Progenitor cell of endocrine pancreas (in vitro differentiated cells): ENCODE measurements at places on chromosomes 1 and 21. TPM values are rescaled to one million over a fixed set of nuclear protein-coding genes. Genes with fewer than 3 reads are reported as not detected.

Gene SETDB1
- 110 TPM in 2 replicates for total RNA-seq

Gene IL22RA1
- total RNA-seq = 0.13 and 0.26 TPM in 2 replicates

Gene RIMS3
- 7.0 and 7.2 TPM in 2 replicates for total RNA-seq

Gene OR2M2
- total RNA-seq = not detected in 2 replicates

Gene CD84
- not detected in 2 replicates for total RNA-seq

Gene CCDC30
- 17.3 and 23.6 TPM in 2 replicates for total RNA-seq

Gene DNALI1
- 72.1 and 75.4 TPM in 2 replicates for total RNA-seq

Gene FHAD1
- total RNA-seq = 5.0 and 5.3 TPM in 2 replicates

Gene CRABP2
- total RNA-seq = 70.4 and 125 TPM in 2 replicates

Gene SPRR2A
- not detected in 2 replicates for total RNA-seq

Gene LTN1
- 27.0 and 29.2 TPM in 2 replicates for total RNA-seq

Gene EDARADD
- total RNA-seq = 12.3 and 13.5 TPM in 2 replicates

Gene SH3BGR
- 2.2 and 2.7 TPM in 2 replicates for total RNA-seq

Gene CYP4Z1
- not detected in 2 replicates for total RNA-seq

Gene LCE2C
- not detected in 2 replicates for total RNA-seq

Gene FMO5
- total RNA-seq = 4.2 and 5.0 TPM in 2 replicates

Gene OR2T2
- total RNA-seq = not detected in 2 replicates

Gene TTC24
- total RNA-seq = not detected in 2 replicates

Gene CELA3A
- total RNA-seq = 1.5 and 3.1 TPM in 2 replicates

Gene SUCO
- total RNA-seq = 57.1 and 58.0 TPM in 2 replicates

Gene RHCE
- total RNA-seq = not detected in 2 replicates

GRCh38 chr1:162405800-162406199 is 6.1 kb downstream of the SH2D1B start:
- DNase-seq = no peak

GRCh38 chr1:238999944-239000343 is 386.4 kb upstream of the CHRM3 start:
- DNase-seq = no peak

- DNase-seq = no peak
Measured at GRCh38 chr1:53648516-53648915, 90.4 kb downstream of the GLIS1 start.

- no peak for DNase-seq
Measured at GRCh38 chr1:172726740-172727139, 67.8 kb downstream of the FASLG start.

DNA sequence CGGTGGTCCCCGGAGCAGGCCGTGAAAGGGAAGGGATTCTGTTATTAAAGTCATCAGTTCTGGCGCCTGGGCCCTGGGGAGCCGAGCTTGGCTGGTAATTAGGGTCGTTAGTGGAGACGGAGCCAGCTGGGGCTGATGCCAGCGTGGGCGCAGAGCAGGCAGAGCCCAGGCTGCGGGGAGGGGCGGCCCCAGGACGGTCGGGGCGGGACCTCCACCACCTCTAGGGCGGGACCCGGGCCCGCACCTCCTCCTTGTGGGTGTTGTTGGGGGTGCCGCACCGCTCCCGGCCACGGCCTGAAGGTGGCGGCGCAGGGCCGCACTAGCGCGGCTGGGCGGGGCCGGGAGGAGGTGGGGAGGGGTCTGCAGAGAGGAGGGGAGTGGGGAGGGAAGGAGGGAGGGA is 470.6 kb downstream of the PTPRU start:
- peak; percentile 52 for DNase-seq

GRCh38 chr1:29083317-29084195 is 40.1 kb downstream of the TMEM200B start:
- DNase-seq = no peak

GRCh38 chr1:153771261-153771660 is 3.9 kb upstream of the SLC27A3 start:
- no peak for DNase-seq

- no peak for DNase-seq
Measured at GRCh38 chr1:182087304-182087703, 25.8 kb upstream of the ZNF648 start.

DNA sequence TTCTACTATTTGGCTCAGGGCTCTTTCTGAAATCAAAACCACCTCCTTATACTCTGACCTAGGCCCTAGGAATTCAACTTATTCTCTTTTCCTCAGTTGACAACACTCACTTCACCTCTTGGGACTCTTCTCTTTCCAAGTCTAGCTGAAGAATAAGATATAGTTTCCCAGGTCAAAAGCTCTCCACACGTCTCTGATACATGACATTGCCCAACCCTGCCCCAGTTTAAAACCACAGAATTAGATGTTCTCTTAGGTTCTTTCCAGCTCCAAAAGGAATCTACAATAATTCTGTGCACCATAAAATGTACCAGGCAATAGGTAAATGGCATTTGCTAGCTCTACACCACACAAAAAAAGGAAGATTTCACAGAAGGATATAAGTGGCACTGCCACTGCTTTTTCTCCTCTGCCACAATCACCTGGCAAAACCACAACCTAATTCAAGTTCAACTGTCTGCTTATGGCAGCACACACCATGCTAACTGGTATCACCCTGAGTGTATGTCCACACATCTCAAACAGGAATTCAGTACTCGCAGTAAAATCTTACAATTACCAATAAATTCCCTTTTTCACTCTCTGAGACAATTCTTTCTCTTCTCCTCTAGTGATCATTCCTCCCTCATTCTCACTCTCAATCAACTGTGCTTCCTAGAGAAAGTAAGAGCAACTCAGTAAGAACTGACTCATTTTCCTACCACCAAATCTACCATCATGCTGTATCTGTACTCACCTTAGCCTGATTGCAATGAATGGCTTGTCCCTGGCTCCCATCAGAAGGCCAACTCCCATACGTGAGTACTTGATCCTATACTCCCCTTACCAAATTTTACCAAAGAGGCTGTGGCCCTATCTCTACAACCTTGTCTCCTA is 27.3 kb downstream of the ZBTB8OS start:
- no peak for DNase-seq

GRCh38 chr1:155108296-155108695 is 19.4 kb upstream of the EFNA1 start:
- no peak for DNase-seq

DNA sequence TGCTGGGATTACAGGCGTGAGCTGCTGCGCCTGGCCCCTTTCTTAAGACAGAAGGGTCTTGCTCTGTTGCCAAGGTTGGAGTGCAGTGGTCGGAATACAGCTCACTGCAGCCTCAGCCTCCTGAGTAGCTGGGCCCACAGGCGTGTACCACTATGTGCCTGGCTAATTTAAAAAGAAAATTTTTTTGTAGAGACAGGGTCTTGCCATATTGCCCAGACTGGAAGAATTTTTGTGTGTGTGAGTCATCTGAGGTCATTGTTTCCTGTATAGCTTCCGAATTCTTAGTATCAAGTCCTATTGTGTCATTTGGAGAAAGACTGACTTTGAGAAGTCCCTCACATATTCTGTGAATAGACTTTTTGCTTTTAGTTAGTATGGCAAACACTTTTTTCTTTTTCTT is 4.7 kb downstream of the SZRD1 start:
- no peak for DNase-seq

GRCh38 chr1:205313563-205314308 is 7.8 kb downstream of the NUAK2 start:
- peak; percentile 28 for DNase-seq

DNA sequence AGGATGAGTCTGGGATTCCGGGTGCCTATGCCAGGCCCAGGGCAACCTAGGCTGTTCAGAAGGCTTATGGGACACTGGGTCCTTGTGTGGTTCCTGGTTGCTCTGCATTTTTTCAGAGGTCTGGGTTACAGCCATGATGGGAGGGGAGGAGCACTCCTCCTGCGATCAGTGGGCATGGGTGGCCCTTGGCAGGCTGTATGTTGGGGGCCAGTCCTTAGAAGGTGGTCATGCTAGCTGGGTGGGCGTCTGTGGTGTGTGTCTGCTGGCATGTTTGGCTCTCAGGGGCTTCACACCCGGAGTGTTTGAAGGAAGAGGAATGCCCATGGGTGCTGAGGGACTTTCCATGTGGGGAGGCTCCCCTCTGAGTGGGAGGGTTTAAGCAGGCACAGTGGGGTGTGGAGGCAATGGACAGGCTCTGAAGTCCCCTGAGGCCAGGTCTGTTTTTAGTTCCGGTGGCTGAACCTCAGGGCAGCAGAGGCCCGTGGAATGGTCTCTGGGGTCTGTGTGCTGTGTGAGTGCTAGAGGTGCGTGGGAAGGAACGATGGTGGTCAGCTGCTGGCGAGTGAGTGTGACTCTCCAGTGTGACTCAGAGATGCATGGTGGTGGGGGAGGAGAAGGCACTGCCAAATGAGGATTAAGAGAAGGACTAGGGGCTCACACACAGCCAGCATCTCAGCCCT is 25.3 kb downstream of the CACNA1E start:
- no peak for DNase-seq

GRCh38 chr1:8651236-8651890 is 166.1 kb downstream of the RERE start:
- no peak for DNase-seq

DNA sequence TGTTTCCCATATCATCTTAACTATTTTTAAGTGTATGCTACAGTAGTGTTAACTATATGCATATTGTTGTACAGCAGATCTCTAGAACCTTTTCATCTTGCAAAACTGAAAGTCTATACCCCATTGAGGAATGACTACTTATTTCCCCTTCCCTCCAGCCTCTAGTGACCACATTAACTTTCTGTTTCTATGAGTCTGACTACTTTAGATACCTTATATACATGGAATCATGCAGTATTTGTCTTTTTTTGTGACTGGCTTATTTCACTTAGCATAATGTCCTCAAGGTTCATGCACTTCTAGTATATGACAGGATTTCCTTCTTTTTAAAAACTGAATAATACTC is 96.5 kb upstream of the BTG3 start:
- no peak for DNase-seq

DNA sequence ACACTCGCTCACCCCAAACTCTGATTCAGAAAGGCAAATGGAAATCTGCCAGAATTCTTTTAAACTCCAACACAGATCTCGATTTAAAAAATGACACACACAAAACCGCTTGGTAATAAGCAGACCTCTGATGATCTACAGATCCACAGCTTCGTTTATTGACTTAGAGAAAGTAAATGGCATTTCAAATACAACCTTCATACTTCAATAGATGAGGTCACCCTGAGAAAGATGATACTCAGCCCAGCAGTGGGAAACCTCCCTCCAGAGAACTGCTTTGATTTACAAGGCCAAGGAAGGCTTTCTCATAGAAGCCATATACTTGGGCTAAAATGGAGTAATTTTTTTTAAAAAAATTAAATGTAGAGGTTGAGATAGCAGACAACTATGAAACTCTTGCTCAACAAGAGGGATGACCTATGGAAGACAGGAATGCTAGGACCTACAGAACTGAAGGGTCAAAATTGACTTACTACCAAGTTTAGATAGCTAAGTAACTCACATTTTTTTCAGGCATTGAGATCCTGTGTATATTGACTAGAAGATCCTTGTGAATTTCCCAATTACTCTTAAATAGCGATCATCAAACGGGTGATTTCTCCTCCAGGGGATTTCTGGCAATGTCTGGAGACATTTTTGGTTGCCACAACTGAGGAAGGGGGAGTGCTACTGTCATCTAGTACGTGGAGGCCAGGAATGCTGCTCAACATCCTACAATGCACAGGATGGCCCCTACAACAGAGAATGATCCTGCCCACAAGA is 143.9 kb downstream of the CLIC6 start:
- DNase-seq = no peak

DNA sequence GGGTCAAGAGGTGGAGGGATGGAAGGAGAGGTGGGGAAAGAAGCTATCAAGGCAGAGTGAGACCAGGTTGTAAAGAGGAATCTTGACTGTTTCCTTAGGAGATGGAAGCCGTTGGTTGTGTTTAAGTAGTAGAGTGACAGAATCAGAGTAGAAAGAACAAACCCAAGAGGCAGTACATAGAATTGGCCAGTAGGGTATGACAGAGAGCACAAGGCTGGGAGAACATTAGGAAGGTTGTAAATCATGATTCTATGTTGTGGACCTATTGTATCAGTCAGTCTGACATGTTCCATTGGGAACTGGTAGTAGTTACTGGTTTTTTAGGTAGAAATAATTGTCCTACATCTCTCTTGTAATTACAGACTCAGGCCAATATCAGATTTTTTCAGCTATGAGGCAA is 486.9 kb upstream of the USP24 start:
- no peak for DNase-seq

GRCh38 chr1:240878631-240879030 is 266.7 kb upstream of the GREM2 start:
- DNase-seq = no peak

GRCh38 chr1:67614511-67614934 is 70.5 kb upstream of the GADD45A start:
- DNase-seq = no peak

GRCh38 chr1:41837691-41838090 is 81.0 kb downstream of the HIVEP3 start:
- no peak for DNase-seq

DNA sequence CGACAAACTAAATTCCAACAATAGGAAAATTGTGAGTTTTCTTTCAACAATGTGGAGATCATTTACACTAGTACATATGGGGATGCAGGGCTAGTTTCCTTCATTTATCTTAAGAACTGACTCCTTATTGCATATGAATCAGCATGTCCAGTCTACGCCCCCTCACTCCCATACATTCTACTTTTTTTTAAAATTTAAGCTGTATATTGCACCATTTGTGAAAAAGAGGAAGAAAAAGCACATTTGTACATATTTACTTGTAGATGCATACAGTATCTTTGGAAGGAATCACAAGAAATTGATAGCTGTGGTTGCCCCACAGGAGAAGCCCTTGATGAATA is 15.9 kb downstream of the VPS26C start:
- DNase-seq = no peak

- DNase-seq = no peak
Measured at GRCh38 chr1:204390751-204391466, 20.7 kb downstream of the PPP1R15B start.
